ENCODE measurements at places on chromosomes 5 and 9.

GRCh38 chr5:61701877-61702602 lies 370.0 kb downstream of the ZSWIM6 start:
- DNase-seq: no peak

- DNase-seq: no peak
These were observed 150.5 kb upstream of the CDKN2B start for GRCh38 chr9:22159586-22159985.

DNA sequence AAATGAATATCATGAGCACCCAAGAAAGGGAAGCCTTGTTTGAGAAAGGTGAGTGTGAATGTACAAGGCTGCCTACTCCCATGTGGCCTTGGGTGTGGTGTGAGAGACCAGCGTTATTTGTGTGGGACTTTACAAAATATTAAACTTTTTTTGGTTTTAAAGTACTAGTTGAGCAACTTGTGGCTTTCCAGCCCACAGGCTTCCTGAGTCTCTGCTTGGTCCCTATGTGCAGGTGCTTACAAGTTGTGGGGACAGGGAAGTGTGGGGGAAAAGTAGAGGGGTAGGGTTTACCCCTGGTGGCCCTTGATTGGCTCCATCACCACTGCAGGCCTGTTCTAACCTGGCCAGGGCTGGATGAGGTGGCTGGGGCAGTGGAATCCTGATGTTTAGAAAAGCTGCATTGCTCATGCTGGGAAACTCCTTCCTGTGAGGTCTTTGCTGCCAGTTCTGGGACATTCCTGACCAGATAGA lies 19.7 kb downstream of the PTTG1 start:
- DNase-seq: no peak

DNA sequence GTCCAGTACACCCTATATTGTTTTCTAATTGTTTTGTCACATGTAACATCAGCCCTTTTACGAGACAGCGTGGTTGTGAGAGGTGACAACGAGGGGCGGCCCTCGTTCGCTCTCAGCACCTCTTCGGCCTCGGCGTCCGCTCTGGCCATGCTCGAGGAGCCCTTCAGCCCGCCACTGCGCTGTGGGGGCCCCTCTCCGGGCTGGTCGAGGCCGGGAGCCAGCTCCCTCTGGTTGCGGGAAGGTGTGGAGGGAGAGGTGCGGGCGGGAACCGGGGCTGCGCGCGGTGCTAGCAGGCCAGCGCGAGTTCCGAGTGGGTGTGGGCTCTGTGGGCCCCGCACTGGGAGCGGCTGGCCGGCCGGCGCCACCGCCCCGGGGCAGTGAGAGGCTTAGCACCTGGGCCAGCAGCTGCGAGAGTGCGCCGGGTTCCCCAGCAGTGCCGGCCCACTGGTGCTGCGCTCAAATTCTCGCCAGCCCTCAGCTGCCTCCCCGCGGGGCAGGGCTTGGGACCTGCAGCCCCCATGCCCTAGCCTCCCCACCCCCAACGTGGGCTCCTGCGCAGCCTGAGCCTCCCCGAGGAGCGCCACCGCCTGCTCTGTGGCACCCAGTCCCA lies 145.0 kb downstream of the PSAT1 start:
- DNase-seq: no peak

GRCh38 chr9:121240472-121241135 lies 27.4 kb upstream of the GSN start:
- no peak for DNase-seq

- no peak for DNase-seq
These were observed 211.3 kb upstream of the PRR16 start for GRCh38 chr5:120252839-120253238.

DNA sequence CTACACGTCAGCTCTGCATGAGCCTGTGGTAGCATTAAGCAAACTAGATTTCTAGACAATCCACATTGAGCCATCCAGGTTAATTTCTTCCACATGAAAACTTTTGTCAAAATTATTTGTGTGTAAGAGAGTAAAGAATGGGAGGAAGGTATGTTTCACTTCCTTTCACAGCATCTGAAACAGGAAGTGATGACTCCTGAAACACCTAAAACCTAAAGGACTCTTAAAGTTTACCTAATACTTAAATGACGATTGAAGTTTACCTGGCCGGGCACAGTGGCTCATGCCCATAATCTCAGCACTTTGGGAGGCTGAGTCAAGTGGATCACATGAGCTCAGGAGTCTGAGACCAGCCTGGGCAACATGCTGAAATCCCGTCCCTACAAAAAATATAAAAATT lies 223.8 kb downstream of the CEMIP2 start:
- DNase-seq: no peak

DNA sequence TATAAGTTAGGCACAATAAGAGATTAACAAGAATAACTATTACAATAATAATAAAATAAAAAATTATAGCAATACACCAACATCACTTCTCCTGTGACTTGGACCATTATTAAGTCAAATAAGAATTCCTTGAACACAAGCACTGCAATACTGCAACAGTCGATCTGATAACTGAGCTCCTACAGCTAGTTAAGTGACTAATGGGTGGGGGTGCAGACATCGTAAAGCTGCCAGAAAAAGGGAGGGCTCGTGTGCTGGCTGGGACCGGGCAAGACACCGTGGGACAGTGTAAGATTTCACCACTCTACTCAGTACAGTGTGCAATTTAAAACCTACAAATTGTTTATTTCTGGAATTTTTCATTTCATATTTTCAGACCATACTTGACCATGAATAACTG lies 78.8 kb downstream of the SNX24 start:
- no peak for DNase-seq

DNA sequence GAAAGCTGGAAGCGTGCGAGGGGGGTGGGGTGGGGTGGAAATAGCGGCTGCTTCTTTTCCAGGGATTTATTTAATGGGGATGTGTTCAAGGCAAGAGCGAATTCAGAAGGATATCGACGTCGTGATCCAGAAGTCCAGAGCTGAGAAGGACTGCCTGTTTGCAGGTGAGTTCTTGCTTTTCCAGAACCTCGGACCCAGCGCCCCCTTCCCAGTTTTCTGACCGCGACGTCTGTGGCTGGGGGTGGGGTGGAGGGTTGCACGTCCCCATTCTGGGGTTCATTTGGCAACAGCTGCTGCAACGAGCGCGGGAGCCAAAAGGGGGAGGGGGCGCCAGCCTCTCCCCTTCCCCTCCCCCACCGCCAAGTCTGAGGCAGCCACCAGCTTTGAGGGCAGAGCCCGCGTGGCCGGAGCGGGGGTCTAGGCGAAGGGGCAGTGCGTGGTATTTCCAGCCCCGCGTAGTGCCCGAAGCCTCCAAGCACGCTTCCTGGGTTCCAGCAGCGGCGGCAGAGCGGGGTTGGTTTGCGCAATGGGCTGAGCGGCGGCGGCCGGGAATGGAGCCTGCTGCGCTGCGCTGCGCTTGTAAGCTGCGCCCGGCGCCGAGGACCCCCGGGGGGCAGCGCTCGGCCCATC lies 701 bp downstream of the PARP8 start:
- DNase-seq: peak; percentile 81

DNA sequence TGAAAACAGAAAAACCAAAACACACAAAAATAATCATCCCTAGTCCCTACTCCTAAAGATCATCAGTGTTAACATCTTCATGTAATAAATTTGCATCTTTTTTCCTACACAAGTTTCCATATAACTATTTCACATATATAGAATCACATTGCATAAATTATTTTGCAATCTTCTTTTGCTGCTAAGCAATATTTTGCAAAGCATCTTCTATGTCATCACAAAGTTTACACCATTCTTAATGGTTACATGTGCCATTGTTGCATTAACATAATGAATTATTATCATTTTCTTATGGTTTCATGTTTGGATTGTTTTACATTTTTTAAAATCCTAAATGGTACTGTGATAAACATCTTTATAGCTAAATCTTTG lies 17.8 kb downstream of the SH3TC2 start:
- no peak for DNase-seq

DNA sequence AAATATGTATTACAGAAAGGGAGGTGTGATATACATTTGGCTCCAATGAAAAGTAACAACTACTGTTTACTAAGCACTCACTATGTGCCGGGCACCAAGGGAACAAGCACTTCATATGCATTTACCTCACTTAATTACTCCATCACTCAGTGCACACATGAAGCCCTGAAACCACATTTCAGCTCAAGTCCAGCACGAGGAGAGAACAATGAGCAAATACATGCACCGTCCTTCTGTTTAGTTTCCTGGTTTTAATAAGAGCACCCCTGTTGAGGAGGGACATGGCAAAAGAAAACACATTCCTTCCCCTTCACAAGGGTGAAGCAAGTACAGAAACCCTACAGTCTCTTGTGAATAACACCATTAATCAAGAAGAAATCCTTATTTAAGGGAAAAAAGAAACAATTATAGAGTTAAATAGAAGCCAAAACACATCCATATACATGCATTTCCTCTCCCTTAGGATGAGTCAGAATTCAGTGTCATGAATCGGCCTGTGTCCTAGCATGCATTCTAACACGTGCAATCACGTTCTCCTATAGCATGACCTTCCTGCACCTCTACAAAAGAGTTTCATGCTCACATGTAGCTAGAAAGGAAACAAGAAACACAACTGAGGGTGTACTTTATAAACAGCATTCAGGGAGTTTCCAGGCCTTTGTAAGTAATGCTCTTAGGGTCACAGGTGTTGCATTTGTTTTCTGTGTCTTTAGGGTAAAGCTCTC lies 411.6 kb downstream of the BNC2 start:
- DNase-seq: no peak

DNA sequence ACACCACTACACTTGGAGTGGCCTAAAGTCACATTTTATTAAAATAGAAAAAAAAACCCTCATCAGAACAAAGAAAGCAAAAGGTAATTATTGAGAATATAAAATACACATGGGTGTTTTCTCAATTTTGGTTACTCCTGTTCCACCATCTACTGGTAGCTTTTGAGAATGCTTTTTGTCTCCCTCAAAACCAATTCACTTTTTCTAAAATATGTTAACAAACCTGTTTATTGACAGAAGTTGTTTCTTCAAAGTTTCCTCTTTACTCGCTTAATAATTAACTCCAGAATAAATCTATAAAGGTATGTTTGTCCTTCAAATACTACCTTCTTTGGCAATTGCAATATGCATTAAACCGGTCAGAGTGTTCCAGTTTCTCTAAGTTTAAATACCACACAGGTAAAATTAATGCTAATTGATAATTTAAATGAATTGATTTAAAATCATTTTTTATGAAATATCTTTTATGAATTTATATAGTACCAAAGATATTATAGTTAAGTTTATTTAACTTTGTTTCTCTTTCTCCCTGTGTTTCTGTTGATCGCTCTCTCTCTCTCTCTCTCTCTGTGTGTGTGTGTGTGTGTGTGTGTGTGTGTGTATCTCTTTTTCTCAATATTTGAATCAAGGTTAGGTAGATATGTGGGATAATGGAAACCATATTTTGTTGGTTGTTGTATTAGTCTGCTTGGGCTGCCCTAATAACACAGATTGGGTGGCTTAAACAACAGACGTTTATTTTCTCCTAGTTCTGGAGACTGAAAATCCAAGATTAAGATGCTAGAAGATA lies 487.4 kb downstream of the PRDM9 start:
- no peak for DNase-seq

DNA sequence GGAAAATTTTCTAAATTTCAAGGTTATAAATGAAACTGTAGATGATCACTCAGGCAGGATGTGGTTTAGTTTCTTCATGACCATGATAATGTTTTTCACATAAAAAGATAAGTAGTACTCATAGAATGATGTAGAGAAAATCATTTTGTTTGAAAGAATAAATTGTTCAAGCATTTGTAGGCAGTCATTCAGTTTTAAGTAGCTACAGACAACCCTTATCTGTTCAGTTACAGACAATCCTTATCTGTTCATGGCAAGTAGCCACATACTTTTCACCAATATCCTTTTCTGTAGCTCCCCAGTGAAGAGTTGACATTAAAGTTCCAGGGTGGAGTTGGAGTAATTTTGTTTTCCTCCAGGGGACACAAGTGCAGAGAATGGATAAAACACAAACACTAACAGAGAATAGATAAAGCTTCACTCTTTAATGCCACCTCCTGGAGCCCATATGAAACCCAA lies 278.1 kb upstream of the TNC start:
- DNase-seq: no peak

DNA sequence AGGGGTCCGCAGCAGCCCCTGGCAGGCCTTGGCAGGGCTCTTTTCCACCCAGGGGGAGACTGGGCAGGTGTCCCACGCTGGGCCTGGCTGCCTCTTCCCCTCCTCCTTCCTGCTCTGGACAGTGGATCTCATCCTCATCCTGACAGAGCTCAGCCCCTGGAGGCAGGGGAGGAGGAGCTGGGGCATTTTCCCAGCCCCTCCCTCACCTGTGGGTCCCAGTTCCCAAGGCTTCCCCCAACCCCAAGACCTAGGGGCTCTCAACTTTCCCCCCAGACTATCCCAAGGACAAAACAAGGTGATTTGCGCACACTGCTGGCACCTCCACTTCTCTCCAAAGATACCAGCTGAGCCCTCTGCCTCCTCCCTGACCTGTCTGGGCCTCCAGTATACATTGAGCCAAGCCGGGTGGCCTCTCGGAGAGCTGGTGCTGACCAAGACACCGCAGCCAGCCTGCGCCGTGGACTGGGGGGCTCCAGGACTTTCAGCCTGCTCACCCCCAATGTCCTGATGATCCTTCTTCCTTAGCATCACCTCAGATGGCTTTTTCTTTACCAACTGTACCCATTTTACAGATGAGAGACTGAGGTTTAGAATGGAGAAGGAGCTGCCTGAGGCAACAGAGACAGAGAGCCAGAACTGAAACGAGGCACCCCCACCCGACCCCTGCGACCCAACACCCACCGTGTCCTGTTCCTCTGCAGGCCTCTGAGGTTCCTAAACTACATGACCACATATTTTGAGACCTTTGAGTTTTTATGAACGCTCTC lies 126.6 kb downstream of the BARX1 start:
- DNase-seq: no peak

- peak; percentile 69 for DNase-seq
These were observed 334.4 kb downstream of the CWC27 start for GRCh38 chr5:65102976-65103711.

DNA sequence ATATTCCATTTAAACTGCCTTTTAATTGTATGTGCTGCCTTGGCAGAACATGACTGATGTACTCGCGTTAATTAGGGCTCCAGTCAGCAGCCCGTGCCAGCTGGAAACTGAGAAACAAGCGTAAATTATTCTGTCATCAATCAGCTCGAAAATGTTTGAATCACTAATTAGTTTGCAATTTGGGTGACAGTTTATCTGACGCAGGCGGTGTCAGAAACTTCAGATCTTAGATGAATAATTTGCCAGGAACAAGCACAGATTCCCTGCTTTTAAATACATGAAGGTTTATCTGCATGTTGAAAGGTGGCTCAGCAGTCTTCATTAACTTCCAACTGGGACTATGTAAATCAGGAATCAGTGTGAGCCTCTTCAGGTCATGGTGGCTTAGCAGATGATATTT lies 176.0 kb upstream of the TLE4 start:
- DNase-seq: no peak

DNA sequence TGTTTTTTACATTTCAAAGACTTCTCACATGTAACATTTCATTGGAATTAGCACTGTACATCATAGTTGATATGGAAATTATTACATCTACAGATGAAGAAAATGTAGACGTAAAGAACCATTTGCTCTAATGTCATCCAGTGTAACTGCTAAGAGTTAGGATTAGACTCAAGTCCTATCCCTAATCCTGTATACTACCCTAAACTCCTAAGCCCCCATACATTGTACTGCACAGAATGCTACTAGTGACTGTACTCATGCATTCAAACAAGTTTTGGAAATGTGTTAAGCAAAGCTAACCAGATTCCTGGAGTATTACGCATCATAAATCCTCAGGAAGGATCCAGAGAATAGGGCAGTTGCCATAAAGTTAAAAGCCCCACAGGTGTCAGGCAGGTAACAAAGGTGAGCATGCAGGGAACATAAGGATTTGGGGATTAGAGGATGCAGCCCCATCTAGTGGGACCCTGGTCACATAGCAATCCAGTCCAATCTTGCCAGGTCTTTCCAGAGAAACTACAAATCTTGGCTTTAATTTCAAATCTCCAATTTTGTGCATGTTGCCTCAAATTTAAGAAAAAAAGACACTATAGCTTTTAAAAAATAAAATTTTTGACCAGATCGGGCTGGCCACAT lies 32.0 kb downstream of the HAVCR1 start:
- DNase-seq: peak; percentile 49
